ENCODE measurements at places on chromosomes 2 and 18.

GRCh38 chr2:129239141-129239540, 740.3 kb upstream of the RAB6C start:
- DNase-seq = no peak

DNA sequence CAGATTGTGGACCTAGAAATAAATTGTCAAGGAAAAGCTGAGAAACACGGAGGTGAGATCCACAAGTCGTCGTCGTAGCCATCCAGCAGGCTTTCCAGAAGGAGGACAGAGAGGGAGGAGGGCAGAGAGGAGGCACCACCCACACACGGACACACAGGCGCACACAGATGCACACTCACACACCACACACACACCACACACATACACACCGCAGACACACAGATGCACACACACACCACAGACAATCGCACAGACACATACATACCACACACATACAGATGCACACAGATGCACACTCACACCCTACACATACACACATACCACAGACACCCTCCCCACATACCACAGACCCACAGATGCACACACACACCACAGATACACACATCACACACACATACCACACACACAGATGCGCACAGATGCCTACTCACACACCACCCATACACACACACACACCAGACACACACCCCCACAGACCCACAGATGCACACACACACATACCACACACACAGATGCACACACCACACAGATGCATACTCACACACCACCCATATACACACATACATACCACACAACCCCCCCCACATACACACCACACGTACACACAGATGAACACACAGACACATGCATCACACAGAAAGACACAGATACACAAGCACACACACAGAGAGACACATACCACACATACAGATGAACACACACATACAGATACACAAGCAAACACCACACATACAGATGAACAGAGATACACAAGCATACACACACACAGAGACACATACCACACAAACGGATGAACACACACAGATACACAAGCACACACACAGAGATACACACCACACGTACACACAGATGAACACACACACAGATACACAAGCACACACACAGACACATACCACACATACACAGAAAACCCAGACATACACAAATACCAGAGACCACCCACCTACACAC, 12.7 kb upstream of the BOK start:
- DNase-seq = no peak

GRCh38 chr2:95374921-95375471, 27.5 kb upstream of the FAHD2A start:
- no peak for DNase-seq

DNA sequence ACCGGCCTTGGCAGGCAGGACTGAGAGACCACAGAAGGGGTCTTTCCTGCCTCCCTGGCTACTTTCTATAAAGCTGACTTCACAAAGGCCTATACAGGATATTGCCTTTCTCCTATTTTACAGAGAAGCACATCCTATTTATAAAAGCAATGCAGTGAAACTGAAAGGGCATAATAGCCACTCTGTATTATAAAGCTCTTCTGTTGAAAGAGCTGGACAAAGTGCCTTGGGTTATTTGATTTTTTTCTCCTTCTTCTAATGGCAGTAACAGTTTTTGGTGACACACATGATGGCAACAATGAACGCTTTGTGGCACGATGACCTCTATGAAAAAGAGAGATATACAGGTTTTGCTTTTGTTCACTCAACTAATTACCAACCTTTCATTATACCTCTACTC, 281.1 kb downstream of the ZNF516 start:
- DNase-seq = no peak

GRCh38 chr2:10079870-10080535, at the start of gene CYS1:
TSS of gene CYS1 (minus strand) at chr2:10080411. CDS start at chr2:10080223, 188 bp downstream.
- no peak for DNase-seq

DNA sequence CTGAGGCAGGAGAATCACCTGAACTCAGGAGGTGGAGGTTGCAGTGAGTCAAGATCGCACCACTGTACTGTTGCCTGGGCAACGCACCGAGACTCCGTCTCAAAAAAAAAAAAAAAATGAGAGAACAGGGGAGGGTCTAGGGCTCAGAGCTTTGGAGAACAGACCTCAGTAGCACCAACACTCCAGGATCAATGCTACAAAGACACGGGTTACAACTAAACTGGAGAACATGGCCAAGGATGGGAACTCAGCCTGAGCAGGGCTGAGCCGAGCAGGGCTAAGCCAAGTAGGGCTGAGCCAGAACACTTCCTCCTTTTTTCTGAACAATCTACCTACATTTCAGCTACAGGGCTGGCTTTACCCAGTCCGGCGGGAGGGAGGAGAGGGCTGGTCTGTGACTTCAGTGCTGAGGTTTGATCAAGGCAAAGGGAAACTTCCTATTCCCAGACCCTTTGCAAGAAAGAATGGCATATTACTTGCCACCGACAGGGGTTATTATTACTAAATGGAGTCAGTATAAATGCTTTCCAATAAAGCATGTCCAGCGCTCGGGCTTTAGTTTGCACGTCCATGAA, 2.9 kb upstream of the CASP8 start:
- DNase-seq = no peak

DNA sequence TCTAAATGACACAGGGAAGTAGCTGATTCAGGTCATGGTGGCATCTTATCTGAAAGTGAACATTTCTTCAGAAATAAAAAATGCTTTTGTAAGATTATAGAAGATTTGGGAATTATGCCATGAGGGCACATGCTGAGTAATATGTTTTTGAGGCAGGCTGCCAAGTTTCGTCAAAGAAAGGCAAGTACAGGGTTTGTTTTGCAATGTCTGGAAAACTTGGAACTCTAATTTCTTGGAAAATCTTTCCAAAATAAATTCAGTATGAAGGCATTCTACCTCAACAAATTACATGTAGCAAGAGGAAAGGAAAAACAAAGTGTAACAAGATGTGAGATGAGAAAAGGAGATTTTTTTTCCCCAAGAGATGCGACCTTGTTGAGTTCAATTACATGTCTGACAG, 167.7 kb downstream of the PLCL1 start:
- peak; percentile 4 for DNase-seq

DNA sequence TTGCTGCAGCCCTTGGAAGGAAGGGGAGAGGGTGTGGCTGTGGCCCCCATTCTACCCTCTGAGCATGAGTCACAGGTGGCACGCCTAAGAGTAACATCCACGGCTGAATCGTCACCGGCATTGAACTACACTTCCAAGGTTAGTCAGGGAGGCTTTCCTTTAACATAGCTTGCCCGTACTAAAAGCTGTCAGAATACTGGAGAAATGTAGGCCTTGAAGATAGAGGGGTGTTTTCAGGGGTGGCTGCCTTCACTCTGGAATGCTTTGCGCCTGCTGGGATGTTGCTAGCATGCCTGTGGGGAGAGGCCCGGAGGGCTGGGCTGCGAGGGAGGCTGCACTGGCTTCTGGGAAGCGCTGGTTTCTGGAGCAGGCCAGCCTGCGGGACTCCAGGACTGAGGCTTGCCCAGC, 333.7 kb downstream of the AGAP1 start:
- DNase-seq = no peak

- DNase-seq = no peak
Observed at GRCh38 chr18:62737241-62737873, 22.0 kb downstream of the PHLPP1 start.

GRCh38 chr2:171287036-171287571, 126.4 kb upstream of the TLK1 start:
- DNase-seq = no peak

GRCh38 chr2:181465676-181466375, 8.6 kb downstream of the ITGA4 start:
- DNase-seq = no peak

DNA sequence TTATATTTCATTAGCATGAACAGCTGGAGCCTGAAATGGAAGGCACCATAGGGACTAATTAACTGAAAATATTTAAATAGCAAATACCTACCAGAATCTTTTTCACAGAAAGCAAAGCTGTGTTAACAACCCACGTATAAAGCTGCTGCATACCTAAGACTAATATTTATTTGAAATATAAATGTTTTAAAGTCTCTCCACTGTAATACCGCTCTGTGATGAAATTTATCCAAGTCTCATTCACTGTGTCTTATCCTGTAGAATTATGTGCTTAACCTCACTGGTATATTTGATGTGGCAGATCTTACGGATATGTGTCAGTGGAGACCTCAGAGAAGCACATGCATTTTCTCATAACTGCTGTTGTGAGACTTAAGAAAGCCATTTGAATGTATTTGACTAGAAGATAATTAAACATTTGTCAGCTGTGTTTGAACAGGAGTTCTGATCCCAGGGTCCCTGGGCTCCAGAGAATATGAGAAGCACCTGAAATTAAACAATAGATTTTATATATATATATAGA, 373.3 kb downstream of the ZNF804A start:
- DNase-seq = peak; percentile 81

DNA sequence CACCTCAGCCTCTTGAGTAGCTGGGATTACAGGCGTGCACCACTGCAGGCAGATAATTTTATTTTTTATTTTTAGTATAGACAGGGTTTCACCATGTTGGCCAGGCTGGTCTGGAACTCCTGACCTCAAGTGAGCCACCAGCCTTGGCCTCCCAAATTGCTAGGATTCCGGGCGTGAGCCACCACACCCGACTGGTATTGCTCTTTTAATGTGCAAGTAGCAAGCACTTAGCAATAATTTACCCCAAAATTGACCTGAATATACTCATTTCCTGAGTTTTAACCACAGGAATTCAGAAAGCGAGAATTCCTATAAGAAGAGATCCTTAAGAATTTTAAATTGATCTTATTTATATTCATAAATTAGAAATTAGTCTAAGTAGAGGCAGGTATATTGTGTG, 169.1 kb downstream of the CDH2 start:
- no peak for DNase-seq

DNA sequence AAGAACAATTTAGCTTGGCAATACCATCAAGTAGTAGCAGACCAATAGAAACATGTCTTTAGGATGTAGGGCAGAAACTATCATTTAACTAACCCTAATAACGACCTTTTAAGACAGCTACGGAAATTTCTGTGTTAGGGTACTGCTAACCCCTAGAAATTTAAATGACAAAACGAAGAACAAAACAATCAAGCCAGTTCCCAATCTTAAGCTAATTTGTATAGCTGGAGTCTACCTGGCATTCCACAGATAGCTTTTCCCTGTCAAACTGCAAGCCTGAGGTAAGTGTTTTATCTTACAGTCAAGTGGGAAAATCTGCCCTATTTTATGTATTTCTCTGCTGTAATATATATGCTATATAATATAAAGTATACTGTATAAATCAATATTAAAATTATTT, 37.6 kb upstream of the CDKL4 start:
- no peak for DNase-seq

DNA sequence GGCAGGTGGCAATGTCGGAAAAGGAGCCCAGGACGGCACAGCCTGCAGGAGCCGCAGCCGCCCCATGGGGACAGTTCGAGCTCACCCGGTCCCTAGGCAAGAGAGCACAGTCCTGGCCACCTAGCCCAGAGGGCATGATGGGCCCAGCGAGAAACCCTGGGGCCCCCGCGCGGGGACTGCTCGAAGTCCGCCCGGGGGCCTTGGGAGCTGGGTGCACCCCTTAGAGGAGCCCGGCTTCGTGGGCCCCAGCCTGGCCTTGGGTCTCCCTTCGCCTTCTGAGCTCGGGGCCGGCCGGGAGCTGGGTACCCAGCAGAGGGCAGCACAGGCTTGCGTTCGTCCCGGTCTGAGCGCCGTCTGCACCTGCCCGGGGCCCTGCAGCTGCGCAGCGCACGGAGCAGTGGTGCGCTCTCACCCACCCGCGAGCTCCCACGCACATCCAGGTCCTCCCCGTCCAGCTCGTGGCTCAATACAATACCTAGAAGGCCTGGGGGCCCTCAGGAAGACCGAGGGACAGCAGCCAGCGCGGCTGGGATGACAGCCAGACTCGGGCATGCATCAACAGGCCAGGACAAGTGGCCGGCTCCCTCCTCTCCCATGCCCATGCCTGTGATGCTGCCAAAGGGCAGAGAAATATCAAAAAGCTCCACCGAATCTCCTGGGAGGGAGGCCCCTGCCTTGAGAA, 96.2 kb upstream of the ZNF532 start:
- DNase-seq = peak; percentile 92

- no peak for DNase-seq
Observed at GRCh38 chr2:158893026-158893425, 75.4 kb upstream of the TANC1 start.

- DNase-seq = no peak
Observed at GRCh38 chr2:207498427-207498826, 31.3 kb upstream of the CREB1 start.

- peak; percentile 40 for DNase-seq
Observed at GRCh38 chr18:37534627-37535026, 31.0 kb downstream of the CELF4 start.

DNA sequence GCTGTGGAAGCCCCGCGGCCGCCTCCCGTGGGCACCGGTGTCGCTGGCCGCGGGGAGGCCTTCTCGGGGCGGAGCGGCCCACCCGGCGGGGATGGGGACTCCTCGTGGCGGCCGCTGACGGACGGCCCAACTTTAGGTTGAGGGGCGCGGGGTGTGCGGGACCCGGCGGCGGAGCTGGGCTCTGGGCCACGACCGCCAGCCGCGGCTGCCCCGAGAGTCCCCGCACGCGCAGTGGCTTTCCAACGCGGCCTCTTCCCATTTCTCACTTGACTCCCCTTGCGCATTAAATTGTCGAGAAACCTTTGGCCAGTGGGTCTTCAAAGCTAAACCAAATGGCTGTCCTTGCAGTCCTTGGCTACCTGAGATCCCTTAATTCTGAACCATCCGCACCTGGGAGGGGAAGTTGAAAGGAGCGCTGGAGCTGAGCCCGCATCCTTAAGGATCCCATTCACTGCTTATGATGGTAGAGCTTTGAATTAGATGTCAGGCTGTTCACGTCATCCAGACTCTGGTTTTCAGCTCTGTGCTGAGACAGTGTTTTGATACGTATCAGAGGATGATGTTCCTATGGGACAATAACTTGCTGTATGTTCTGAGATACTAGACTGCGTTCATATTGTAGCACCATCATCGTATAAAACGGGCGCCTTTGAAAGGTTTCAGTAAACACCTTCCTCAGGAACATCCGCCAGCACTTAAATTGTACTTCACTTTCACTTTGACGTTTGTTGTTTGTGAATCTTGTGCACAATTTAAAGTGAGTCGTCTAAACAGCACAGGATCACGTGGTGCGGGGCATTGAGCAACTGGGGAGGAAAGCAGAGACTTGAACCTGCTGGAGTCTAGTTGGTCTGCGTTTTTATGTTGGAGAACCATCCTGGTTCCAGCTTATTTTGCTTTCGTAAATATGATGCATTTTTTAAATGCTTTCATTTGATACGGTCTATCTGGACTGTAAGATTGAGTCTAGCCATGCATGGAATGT, 874 bp downstream of the CLIP4 start:
- peak; percentile 35 for DNase-seq

Measured in spinal cord (tissue), 10 donors.